Keratinocyte (primary cell): ENCODE measurements at places on chromosomes 13 and 19.
A peak's percentile ranks its signal among the peaks of the same experiment; 100 is the strongest.

GRCh38 chr19:1933244-1933643 lies 7.7 kb upstream of the CSNK1G2 start:
- H3K4me1 ChIP-seq = peaks cover 4% of the 10 kb centered on the region
- H3K27me3 ChIP-seq = no peaks in the 10 kb centered on the region
- no peak overlapping the region for H3K27ac ChIP-seq
- H3K36me3 ChIP-seq = no peaks in the 10 kb centered on the region
- no peak overlapping the region for H3K4me3 ChIP-seq

DNA sequence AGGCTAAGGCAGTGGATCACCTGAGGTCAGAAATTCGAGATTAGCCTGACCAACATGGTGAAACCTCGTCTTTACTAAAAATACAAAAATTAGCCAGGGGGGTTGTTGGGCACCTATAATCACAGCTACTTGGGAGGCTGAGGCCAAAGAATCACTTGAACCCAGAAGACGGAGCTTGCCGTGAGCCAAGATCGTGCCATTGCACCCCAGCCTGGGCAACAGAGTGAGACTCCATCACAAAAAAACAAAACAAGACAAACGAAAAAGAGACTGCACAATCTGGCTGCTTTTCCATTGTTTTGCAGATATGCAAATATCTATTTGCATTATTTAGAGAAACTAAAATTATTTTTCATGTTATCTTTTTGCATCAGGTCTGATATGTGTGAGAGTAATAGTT lies 83.6 kb downstream of the ZNF486 start:
- no peaks in the 10 kb centered on the region for H3K4me1 ChIP-seq
- H3K36me3 ChIP-seq = no peaks in the 10 kb centered on the region
- no peak for DNase-seq
- H3K4me3 ChIP-seq = no peak overlapping the region

GRCh38 chr19:17579661-17580244 lies 24.3 kb downstream of the COLGALT1 start:
- H3K36me3 ChIP-seq = peaks cover 29% of the 10 kb centered on the region
- peak; percentile 66 for DNase-seq
- peaks cover 14% of the 10 kb centered on the region for H3K4me1 ChIP-seq
- H3K4me3 ChIP-seq = no peak overlapping the region
- H3K27ac ChIP-seq = peak overlapping the region; percentile 55

GRCh38 chr13:49651570-49652354 lies 23.5 kb downstream of the ARL11 start:
- H3K36me3 ChIP-seq = no peaks in the 10 kb centered on the region
- no peaks in the 10 kb centered on the region for H3K27me3 ChIP-seq
- no peaks in the 10 kb centered on the region for H3K4me1 ChIP-seq
- DNase-seq = no peak
- no peak overlapping the region for H3K4me3 ChIP-seq
- H3K27ac ChIP-seq = no peak overlapping the region

- no peaks in the 10 kb centered on the region for H3K27me3 ChIP-seq
- no peak overlapping the region for H3K4me3 ChIP-seq
- H3K4me1 ChIP-seq = peaks cover 46% of the 10 kb centered on the region
Observed at GRCh38 chr19:42109896-42110295, 22.4 kb downstream of the POU2F2 start.

GRCh38 chr13:65929436-65929835 lies 1300.7 kb downstream of the PCDH9 start:
- H3K36me3 ChIP-seq = no peaks in the 10 kb centered on the region
- H3K4me3 ChIP-seq = no peak overlapping the region
- H3K27ac ChIP-seq = no peak overlapping the region
- no peaks in the 10 kb centered on the region for H3K27me3 ChIP-seq
- H3K4me1 ChIP-seq = no peaks in the 10 kb centered on the region

DNA sequence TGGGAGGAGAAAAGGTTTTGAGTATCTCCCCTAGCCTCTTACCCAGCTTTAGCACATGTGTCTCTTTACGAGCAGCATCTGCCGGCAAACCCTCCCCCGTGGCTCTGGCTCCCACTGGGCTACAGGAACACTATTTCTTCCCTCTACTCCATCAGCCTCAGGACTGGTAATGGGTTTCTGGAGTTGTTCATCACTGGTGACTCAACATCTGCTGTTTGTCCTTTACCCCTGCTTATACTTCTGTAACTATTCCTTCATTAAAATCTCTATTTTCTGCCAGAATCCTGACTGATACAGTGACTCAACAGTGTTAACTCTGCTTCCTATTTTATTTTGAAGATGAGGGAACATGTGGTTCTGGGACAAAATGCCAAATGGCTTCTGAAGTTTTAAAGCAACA lies 437.3 kb upstream of the HTR2A start:
- no peak overlapping the region for H3K4me3 ChIP-seq
- no peaks in the 10 kb centered on the region for H3K36me3 ChIP-seq
- no peaks in the 10 kb centered on the region for H3K27me3 ChIP-seq
- no peaks in the 10 kb centered on the region for H3K4me1 ChIP-seq
- DNase-seq = no peak
- no peak overlapping the region for H3K27ac ChIP-seq

GRCh38 chr19:38514812-38515633 lies 81.5 kb downstream of the RYR1 start:
- H3K27ac ChIP-seq = no peak overlapping the region
- no peak overlapping the region for H3K4me3 ChIP-seq
- H3K27me3 ChIP-seq = no peaks in the 10 kb centered on the region
- DNase-seq = peak; percentile 2
- no peaks in the 10 kb centered on the region for H3K36me3 ChIP-seq

DNA sequence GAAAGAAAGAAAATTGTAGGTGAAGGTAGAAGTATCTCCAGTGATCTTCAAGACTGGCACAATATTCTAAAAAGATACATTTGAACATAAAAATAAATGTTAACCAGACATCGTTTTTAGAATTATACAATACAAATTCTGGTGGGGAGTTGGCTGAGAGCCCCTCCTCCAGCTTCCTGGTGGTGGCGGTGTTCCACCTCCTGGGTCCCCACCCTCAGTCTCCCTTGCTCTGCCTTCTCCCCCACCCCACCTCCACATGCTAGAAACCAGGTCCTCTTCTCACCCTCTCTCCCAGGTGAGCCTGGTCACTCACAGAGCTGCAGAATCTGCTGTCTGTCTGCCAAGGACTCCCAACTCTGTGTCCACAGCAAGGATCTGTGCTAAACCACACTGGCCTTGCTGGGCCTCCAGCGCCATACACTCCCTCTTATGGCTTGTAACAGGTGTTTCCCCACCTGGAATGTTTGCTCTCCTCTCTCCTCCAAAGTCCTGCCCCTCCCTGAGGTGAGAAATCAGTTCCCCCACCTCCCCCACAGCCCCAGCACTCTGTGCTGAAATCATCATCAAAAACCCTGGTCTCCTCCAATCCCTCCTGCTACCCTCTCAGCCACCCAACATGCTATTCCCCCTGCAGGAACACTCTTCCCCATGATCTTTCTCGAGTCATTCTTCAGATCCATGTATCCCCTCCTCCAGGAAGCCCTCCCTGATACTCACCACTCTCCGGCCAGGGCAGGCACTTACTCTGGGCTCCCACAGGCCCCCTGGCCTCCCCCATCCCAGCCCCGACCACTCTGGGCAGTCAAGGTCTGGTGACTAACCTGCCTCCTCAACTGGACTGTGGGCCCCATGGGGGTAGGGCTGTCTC lies 20.5 kb upstream of the CYP2S1 start:
- H3K27me3 ChIP-seq = no peaks in the 10 kb centered on the region
- no peaks in the 10 kb centered on the region for H3K36me3 ChIP-seq
- no peak for DNase-seq
- H3K4me1 ChIP-seq = peaks cover 11% of the 10 kb centered on the region

DNA sequence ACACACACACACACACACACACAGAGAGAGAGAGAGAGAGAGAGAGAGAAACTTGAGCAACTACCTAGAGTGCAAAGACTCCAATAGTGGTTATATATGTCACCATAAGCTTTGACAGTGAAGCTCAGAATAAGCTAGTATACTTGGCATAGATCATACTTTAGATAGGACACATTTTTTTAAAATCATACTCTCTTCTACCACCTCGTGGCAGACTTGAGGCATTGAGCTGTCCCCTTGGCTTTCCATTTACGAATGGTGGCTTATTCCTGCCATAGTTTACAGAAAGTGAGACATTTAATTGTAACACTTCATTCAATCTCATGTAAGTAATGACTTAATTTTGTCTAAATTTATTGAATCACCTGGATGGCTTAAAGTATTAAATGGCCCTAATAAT lies 108.2 kb downstream of the EDNRB start:
- DNase-seq = no peak
- no peak overlapping the region for H3K27ac ChIP-seq
- no peaks in the 10 kb centered on the region for H3K4me1 ChIP-seq
- no peaks in the 10 kb centered on the region for H3K36me3 ChIP-seq
